K562 (cell line): ENCODE measurements at places on chromosomes 2 and 18. TPM values are rescaled to one million over a fixed set of nuclear protein-coding genes. Genes with fewer than 3 reads are reported as not detected.

The TRPM8 gene
- total RNA-seq: not detected in 2 replicates

The KLHL30 gene
- 0.04 TPM in 1 of 2 replicates, not detected in the other for total RNA-seq

The SESTD1 gene
- total RNA-seq: 3.1 and 3.9 TPM in 2 replicates

The GAD1 gene
- total RNA-seq: 14.5 and 15.7 TPM in 2 replicates

The G6PC2 gene
- total RNA-seq: 0.13 TPM in 1 of 2 replicates, not detected in the other

The CHST9 gene
- not detected in 2 replicates for total RNA-seq

The SP140 gene
- 0.25 and 0.35 TPM in 2 replicates for total RNA-seq

The TCF23 gene
- total RNA-seq: not detected in 2 replicates

The ARHGAP28 gene
- 5.2 and 6.1 TPM in 2 replicates for total RNA-seq

The SEC11C gene
- total RNA-seq: 27.9 and 28.7 TPM in 2 replicates

The CARF gene
- total RNA-seq: 0.95 and 1.2 TPM in 2 replicates

DNA sequence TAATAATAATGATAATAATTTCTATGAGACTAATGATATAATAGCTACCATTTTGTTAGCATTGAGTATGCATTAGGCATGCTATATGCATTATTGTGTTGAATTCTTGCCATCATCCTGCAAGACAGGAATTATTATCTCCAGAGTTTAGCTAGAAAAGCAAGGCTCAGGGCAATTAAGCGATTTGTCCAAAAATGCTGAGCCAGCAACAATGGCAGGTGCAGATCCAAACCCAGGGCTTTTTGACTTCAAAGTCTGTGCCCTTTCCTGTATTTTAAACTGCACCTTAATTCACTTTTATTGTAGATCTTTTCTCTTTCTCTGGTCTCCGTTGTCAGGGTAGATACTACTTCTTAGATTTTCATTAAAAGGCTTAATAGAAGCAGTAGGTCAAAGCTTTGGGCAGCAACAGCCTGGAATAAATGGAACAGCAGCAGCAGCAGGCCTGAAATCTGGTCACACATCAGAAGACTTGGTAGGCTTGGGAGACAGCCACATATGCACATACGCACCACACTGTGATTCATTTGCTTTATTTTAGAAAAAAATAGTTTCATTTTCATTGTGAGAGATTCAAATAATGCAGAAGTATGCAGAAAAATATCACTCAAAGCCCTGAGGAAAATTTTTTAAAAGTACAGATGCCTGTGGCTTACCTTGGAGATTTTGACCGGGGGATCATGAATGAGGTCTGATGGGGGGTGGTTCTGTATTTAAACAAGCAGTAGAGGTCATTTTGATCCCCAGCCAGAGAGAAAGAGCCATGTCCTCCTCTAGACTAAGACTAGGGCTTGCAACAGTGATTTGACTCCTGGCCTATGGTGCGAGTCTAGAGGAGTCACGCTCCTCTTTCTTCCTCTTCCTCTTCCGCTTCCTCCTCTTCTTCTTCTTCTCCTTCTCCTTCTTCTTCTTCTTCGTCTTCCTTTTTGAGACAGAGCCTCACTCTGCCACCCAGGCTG lies 455.7 kb downstream of the TSN start:
- no peak overlapping the region for H3K4me3 ChIP-seq
- DNase-seq: no peak
- peaks cover 3% of the 10 kb centered on the region; the same call in 1 of the 2 replicates for H3K27me3 ChIP-seq
- no peaks in the 10 kb centered on the region for H3K4me1 ChIP-seq

- peaks cover 30% of the 10 kb centered on the region; the same call in 2 of the 3 replicates for H3K36me3 ChIP-seq
- H3K27me3 ChIP-seq: no peaks in the 10 kb centered on the region
- H3K27ac ChIP-seq: no peak overlapping the region
- no peak for DNase-seq
- no peak overlapping the region for H3K4me3 ChIP-seq
These were observed 34.2 kb downstream of the ASXL2 start for GRCh38 chr2:25844089-25844488.

- no peaks in the 10 kb centered on the region for H3K27me3 ChIP-seq
- peak; percentile 43 for DNase-seq
- no peak overlapping the region for H3K4me3 ChIP-seq
- H3K4me1 ChIP-seq: peaks cover 3% of the 10 kb centered on the region; the same call in 1 of the 2 replicates
- H3K36me3 ChIP-seq: no peaks in the 10 kb centered on the region
- peak overlapping the region; percentile 85 for H3K27ac ChIP-seq
These were observed 249.4 kb upstream of the CTAGE1 start for GRCh38 chr18:22667156-22667555.

DNA sequence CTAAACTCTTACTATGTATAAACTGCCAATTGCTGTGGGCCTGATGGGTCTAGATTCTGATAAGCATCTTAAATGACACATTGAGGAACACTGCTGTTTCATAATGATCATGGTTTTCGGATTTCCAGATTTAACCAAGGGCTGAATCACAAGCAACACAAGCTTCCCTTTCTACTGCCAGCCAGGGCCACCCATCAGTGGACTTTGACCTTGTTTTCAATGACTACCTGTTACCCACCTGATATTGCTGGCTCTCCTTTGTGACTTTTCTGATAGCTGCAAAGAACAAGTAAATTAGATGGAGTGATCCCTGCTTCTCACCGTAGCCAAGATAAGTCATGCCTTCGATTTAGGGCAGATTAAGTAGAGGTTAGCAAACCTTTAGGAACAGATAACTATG lies 259.0 kb downstream of the PAX3 start:
- H3K27ac ChIP-seq: no peak overlapping the region
- no peak overlapping the region for H3K4me3 ChIP-seq
- no peak for DNase-seq
- no peaks in the 10 kb centered on the region for H3K4me1 ChIP-seq

DNA sequence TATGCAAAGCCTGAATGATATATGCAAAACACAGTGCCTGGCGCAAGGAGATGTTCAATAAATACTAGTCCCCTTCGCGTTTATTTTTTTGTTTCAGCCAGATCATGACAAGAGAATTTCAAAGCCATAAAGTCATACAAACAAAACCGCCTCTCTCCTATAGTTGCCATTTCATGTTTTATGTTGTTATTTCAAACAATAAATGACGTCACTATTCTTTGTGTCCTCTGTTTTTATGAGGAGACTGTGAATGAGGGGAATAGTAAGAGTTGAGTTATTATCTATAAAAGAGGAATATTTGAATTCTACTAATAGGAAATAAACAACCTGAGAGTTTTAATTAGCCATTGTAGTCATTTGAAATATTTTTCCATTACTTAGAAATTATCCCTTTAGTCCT lies 464.5 kb downstream of the THSD7B start:
- no peaks in the 10 kb centered on the region for H3K4me1 ChIP-seq
- no peaks in the 10 kb centered on the region for H3K36me3 ChIP-seq
- no peaks in the 10 kb centered on the region for H3K27me3 ChIP-seq

DNA sequence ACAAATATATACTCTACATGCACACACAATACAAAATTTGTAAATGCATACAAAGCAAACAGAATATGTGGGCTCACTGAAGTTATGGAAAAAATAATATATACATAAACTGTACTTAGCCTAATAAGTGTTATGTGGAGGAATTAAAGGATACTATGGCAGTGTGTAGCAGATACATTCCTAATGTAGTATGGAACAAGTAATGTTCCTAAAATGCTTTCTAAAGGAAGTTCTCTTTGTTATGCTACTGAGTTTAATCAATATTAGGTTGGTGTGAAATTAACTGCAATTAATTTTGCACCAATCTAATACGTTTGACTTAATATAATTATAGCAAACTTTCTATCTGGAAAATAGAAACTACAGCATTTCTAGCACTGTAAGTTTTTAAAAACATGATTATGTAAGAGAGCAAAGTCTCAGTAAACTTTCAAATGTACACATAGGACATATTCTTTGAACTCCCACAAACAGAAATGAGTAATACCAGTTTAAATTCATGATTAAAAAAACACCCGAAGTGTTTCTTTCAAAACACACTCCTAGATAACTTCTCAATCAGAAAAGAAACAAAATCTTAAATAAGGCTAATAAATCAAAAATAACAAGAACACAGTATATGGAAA lies 331.3 kb downstream of the LRRTM4 start:
- no peaks in the 10 kb centered on the region for H3K27me3 ChIP-seq
- H3K4me1 ChIP-seq: no peaks in the 10 kb centered on the region
- no peak overlapping the region for H3K27ac ChIP-seq

- H3K36me3 ChIP-seq: no peaks in the 10 kb centered on the region
- H3K4me1 ChIP-seq: no peaks in the 10 kb centered on the region; the same call in 2 of the 3 replicates
- H3K27me3 ChIP-seq: no peaks in the 10 kb centered on the region
- H3K4me3 ChIP-seq: no peak overlapping the region
These were observed 66.7 kb upstream of the HAAO start for GRCh38 chr2:42859006-42859552.

DNA sequence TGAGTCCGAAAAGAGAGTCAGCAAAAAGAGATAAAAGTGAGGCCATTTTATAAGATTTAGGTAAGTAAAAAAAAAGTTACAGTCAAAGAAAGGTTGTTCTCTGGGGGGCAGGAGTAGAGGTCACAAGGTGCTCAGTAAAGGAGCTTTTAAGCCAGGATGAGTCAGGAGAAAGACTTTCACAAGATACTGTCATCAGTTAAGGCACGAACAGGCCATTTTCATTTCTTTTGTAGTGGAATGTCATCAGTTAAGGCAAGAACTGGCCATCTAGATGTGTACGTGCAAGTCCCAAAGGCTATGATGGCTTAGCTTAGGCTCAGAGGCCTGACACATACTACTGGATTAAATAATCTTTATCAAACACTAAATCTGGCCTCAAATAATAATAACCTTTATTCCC lies 1207.3 kb upstream of the FAM98A start:
- no peak overlapping the region for H3K4me3 ChIP-seq
- H3K36me3 ChIP-seq: no peaks in the 10 kb centered on the region
- no peak for DNase-seq
- no peaks in the 10 kb centered on the region for H3K27me3 ChIP-seq

GRCh38 chr18:73446502-73446901 lies 578.7 kb upstream of the NETO1 start:
- no peaks in the 10 kb centered on the region for H3K4me1 ChIP-seq
- DNase-seq: no peak
- no peaks in the 10 kb centered on the region for H3K36me3 ChIP-seq

GRCh38 chr2:160418853-160419252 lies 74.8 kb downstream of the RBMS1 start:
- no peaks in the 10 kb centered on the region for H3K27me3 ChIP-seq
- H3K27ac ChIP-seq: no peak overlapping the region
- H3K36me3 ChIP-seq: no peaks in the 10 kb centered on the region
- no peak for DNase-seq
- H3K4me1 ChIP-seq: no peaks in the 10 kb centered on the region
- H3K4me3 ChIP-seq: no peak overlapping the region

DNA sequence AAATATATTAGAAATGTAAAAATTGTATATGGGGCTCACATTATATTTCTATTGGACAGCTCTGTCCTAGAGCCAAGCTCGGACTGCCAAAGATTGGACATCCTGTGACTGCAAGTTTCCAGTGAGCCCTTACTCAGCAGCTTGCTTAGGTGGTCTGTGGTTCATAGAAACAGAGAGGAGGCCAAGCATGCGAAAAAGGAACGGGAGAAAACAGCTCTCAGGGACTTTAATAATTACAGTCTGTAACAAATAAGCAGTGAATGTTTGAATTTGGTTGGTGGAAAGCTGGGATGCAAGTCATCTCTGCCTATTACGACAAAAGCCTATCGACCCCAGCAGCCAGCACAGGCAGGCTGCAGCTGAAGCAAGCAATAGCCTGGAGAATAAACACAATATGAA lies 35.6 kb downstream of the WIPF1 start:
- H3K4me1 ChIP-seq: no peaks in the 10 kb centered on the region
- H3K27me3 ChIP-seq: peaks cover 5% of the 10 kb centered on the region; the same call in 1 of the 2 replicates
- H3K36me3 ChIP-seq: no peaks in the 10 kb centered on the region
- H3K27ac ChIP-seq: no peak overlapping the region

- no peaks in the 10 kb centered on the region for H3K36me3 ChIP-seq
- H3K4me1 ChIP-seq: no peaks in the 10 kb centered on the region
- DNase-seq: peak; percentile 11
These were observed 68.5 kb upstream of the STK17B start for GRCh38 chr2:196239622-196240587.

GRCh38 chr2:1923541-1923940 lies 179.2 kb upstream of the PXDN start:
- no peak for DNase-seq
- H3K27me3 ChIP-seq: peaks cover 6% of the 10 kb centered on the region; the same call in 1 of the 3 replicates
- H3K27ac ChIP-seq: no peak overlapping the region
- H3K4me3 ChIP-seq: no peak overlapping the region

DNA sequence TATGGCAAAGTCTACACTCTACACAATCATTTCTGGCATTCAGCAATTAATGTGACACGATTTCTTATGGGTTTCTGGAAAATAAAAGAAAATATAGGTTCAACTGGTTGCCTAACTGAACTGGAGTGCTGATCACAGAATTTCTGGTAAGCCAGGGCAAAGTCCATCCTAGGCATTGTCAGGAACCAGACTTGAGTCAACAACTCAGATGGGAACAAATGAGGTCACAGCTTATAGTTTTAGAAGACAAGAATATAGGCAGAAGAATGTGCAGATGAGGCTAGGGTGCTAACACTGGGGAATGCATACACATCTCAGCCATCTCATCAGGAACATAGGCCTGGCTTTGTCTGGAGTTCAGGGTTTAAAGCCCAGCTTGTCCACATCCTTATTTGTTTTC lies 317.2 kb upstream of the ID2 start:
- H3K4me1 ChIP-seq: no peaks in the 10 kb centered on the region
- DNase-seq: no peak
- no peak overlapping the region for H3K27ac ChIP-seq
- H3K36me3 ChIP-seq: no peaks in the 10 kb centered on the region
- H3K27me3 ChIP-seq: peaks cover 19% of the 10 kb centered on the region
- no peak overlapping the region for H3K4me3 ChIP-seq

GRCh38 chr2:27071990-27072830 lies 756 bp upstream of the OST4 start:
- H3K36me3 ChIP-seq: peaks cover 35% of the 10 kb centered on the region; the same call in 2 of the 3 replicates
- peaks cover 42% of the 10 kb centered on the region for H3K4me1 ChIP-seq
- no peaks in the 10 kb centered on the region for H3K27me3 ChIP-seq
- peak overlapping the region; percentile 53; the same call in 1 of the 3 replicates for H3K27ac ChIP-seq

DNA sequence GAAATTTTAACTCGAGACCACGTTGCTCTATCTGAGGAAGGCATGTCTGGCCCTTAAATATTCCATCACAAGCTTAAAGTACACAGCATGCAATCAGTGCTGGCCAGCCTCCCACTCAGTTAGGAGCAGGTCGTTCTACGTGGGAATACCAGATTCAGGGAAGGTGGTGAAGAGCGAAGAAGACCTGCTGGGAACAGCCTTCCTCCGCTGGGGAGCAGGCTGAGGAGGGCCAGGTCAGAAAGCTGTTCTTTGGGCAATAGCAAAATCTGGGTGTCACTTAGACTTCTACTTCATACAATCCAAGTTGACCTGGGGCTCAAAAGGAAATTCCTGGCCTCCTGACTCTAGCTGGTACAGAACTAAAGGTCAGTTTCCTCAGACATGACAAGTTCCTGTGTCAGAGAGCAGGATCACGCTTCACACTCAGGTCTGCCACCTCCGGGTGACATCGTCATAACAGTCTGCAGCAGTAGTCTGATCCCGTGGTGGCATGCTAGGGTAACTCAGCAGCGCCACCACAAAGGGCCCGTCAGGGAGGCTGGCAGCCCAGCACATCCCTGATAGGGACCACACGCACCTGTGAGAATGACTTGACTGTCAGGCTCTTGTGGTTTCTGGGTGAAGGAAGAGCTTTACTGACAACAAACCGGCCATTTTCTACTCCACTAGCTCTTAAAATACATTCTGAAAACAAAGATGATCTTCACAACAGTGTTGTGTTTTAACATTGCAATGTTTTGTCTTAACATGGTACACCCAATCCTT lies 35.2 kb upstream of the NAPG start:
- DNase-seq: peak; percentile 33
- H3K27me3 ChIP-seq: peaks cover 27% of the 10 kb centered on the region
- no peak overlapping the region for H3K27ac ChIP-seq
- no peaks in the 10 kb centered on the region for H3K4me1 ChIP-seq
- no peak overlapping the region for H3K4me3 ChIP-seq
